Fibroblast of skin of left biceps (primary cell): ENCODE measurements at places on chromosomes 7 and 10.

DNA sequence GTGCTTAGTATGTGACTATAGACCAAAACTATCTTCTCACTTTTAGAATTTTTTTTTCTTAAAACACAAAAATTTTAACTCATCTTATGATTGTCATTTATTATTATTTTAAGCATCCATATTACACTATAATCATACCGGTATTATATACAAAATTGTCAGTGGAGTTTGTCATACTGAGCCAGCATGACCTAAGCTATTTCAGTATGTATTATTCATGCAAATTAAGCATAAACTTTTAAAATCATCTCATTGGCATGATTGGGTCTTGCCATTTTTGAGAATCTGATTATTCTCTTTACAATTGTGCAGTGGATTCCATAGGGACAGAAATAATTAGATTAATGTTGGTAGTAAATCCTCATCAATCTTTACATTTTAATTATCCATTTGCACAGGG lies 46.2 kb upstream of the STMP1 start:
- DNase-seq: no peak

- no peak for DNase-seq
These were observed 938 bp upstream of the CADPS2 start for GRCh38 chr7:122887198-122887597.

GRCh38 chr10:94279835-94280709 lies 82.7 kb downstream of the NOC3L start:
- no peak for DNase-seq

DNA sequence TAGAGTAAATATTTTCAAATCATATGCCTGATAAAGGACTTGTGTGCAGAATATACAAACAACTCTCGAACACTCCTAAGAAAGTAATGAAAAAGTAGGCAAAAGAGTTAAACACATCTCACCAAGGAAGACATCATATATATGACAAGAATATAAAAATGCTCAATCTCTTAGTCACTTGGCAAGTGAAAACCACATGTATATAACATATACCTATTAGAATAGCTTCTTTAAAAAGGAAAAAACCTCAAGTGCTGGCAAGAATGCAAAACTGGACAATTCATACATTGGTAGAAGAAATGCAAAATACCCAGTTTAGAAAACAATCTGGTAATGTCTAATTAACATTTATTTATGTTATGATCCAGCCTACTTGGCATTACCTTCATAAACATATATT lies 146.6 kb upstream of the DGKB start:
- no peak for DNase-seq

GRCh38 chr7:120436487-120437060 lies 163.6 kb downstream of the KCND2 start:
- no peak for DNase-seq

DNA sequence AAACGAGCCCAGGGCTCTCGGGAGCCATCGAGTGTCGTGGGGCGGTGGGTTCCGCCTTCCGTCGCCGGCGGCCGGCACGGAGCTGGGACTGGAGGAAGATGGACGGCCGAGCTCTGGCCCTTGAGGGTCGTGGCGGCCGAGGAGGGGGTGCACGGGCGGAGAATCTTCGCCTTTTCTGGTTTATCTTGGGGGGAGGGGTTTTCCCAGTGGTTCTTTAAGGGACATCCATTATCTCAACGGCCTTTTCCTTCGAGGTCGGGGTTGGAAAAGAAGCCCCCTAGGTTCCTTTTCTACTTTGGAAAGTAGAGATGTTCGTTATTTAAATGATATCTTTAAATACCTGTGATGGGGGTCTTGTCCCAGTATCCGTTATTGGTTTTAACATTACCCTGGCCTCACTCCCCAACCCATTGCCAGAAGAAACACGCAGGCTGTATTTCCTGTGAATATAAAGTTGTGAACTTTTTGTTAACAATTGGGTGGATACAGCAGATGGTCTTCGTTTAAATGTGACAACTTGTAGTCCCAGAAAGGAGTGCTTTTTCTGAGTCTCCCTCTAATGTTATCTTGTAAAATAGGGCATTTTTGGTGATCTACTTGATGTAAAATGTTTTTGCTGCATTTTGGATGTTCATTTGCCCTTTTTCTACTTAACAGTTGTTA lies 765 bp downstream of the CCAR1 start:
- DNase-seq: no peak

GRCh38 chr10:126808103-126808502 lies 97.1 kb upstream of the DOCK1 start:
- no peak for DNase-seq

DNA sequence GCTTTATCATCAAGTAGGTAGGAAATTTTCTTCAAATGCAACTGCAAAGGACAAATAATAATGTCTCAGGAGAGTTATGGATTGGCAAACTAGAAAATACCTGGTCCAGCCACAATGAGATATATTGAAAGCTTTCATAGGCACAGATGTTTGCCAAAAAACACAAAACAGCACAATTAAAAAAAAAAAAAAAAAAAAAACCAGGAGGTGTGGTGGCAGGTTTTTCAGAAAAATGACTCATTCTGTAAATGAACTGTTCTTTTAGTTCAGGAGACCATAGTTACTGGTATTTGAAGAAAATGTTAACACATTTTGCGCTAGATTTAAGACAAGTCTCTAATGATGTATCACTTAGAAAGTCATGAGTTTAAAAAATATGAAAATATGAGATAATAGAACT lies 55.0 kb upstream of the JCAD start:
- DNase-seq: no peak

- no peak for DNase-seq
These were observed 1.0 kb downstream of the EIF3B start for GRCh38 chr7:2355705-2356008.

DNA sequence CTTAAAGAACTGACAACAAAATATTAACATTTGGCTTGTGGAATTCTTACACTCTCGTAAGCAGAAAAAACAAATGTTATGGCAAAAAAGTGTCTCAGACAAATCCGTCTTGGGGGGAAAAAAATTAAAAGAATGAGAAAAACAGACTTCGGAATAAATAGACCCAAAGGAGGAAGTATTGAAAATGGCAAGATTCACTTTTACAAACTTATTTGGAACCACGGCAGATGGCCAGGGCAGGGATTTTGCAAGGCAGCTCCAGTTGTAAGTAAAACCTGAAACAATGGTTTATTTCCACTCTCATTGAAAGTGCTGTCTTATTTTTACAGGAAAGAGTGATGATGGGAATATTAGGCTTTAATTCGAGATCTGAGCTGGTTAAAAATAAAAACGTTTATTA lies 1.5 kb upstream of the ZNF438 start:
- DNase-seq: no peak

- no peak for DNase-seq
These were observed 48.6 kb upstream of the RTKN2 start for GRCh38 chr10:62317257-62317656.

DNA sequence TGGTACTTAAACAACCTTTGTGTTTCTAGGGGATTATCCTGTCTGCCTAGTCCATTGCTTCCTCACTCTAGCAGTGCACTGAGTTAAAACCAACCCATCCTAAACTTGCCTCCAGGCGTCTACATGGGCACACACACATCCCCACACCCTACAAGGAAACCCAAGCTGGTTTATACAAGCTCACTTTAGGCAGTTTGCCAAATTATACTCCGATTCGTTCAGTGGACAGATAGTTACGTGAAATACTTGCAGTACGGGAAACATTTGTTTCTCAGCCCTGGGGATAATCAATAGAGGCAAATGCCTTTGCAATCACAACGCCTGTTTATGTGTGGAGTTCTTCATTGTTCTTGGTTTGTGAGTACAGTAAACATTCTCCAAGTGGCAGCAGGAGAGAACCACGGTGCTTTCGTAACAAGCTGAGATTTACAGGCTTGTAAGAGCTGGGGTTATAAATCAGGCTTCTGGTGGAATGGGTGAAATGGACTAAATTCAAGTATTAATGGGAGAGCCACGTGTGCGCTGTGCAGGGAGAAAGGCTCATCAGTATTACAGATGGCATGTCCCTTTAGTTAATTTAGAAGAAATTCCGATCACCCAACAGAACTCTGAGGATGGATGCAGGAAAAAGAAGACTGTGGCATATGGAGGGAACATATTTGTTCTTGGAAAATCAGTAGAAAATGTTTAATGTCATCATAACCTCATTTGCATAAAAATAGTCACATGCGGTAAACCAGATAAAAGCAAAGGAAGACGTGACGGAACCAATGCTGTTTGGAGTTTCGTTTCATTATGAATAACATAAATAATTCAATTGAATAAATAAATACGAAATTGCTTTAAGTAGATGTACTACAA lies 217.1 kb downstream of the GALNT17 start:
- no peak for DNase-seq

- no peak for DNase-seq
These were observed 36.0 kb upstream of the FRMD4A start for GRCh38 chr10:14366760-14367159.

DNA sequence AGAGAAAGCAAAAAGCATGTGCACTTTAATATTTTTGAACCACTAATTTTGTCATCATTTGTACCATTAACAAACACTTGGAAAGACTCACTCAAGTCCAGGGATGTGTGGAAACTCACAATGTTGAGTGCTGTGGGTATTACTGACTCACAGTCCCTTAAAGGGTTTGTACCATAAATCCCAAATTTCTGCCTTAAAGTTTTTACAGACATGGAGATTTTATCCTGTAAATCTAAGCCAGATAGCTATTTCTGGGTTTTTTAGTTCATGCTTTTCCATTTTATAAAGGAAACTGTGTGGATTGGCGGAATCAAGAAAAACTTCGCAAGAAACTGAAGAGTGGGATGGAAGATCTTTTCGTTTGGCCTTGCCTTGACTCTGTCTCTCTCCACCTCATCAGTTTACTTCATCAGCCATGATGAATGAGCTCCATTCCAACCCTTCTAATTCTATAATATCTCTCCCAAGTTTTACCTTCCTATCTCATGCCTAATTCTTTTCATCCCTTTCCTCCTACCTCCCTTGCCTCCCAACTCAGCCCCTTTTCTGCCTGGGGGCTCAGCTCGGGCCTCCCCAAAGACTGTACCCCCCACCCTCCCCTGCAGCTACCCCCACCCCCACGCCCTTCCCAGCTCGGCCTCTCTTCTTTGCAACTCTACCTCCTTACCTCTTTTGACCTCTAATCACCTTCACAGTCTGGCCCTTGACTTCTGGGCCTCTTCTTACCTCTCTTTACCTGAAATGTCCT lies 218.5 kb upstream of the MKLN1 start:
- DNase-seq: no peak

DNA sequence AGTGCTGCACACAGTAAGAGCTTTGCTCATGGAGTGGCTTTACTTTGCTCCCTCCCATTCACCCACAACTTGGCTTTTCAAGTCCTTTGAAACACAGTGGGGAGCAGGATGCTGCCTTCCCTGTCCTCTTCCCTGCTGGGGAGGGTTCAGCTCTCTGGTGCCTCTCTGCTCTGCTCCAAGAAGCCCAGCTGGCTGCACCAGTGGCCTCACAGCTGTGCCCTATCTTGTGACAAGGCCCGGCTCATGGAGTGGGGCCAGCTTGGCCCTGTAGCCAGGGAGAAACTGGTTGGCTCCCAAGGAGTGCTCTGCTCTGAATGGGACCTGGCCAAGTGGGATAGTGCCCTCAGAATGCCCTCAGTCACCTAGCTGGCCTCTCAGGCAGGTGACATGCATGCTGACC lies 212.3 kb upstream of the ZMIZ1 start:
- no peak for DNase-seq

DNA sequence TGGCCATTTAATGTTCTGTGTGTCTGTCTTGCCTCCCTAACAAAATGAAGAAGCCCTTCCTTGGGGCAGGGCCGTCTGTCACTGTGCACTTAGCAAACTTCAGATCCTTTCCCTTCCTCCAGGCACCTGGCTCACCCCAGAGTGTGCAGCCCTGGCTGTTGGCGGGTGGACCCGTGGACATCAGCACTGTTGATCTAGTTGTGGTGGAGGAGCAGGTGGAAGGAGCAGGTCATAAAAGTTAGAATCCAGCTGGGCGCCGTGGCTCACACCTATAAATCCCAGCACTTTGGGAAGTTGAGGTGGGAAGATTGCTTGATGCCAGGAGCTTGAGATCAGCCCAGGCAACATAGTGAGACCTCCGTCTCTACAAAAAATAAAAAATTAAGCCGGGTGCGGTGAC lies 12.7 kb downstream of the RAB19 start:
- no peak for DNase-seq

DNA sequence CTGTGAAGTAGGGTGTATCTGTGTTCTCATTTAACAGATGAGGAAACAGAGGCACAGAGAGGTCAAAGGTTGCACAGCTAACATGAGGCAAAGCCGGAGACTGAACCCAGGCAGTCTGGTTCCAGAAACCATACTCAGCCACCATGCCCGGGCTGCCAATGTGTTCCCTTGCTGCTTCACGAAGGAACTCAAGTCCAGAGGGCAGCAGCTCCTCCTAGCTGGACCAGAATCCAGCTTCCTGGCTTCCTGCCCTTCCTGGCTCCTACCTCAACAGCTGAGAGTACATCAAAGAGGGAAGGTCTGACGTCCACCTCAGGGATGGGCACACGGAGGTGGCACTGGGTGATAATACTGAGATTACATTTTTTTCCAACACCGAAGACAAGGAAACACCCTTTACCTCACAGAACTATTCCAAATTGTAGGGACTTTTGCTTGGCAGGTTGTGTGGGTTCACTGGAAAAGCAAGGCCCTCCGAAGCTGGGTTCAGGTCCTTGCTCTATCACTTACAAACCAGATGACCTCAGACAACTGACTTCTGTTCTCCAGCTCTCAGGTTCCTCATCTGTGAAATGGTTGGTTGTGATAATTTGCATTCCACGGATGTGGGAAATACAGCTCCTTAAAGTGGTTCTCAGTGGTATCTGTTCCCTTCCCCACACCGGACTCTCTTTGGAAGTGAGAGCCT lies 154.1 kb upstream of the ZMIZ1 start:
- no peak for DNase-seq

GRCh38 chr7:24609059-24609458 lies 35.8 kb downstream of the PALS2 start:
- no peak for DNase-seq

- no peak for DNase-seq
These were observed 103.0 kb upstream of the LRRTM3 start for GRCh38 chr10:66822801-66823200.

GRCh38 chr10:16913266-16913665 lies 96.0 kb upstream of the RSU1 start:
- no peak for DNase-seq

DNA sequence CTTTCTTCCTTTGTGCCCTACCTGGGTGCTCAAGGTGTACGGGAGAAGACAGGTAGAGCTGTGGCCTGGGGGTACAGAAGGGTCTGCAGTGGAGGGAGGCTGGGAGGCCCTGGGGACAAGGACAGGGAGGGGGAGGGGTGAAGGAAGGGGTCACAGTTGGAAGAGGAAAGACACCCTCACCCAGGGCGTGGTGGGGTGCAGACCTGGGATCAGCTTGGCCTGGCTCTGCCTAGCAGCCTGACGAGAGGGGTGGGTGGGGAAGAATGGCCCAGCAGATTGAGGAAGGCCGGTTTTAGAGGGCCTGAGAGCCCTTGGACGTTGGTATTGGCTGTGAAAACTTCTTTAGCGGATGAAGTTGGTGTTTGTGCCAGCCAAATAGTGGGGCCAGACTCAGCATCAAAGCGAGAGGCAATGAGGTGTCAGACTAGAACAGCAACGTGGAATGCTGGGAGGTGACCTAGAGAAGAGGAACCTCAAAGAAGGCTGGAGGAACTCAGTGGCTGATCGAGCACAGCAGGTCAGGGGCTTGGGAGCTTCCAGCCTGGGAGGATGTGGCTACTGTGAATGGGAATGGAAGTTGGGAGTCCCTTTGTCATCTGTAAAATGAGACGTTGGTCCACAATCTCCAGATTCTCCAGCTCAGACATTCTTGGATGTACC lies 18.1 kb upstream of the TRIM8 start:
- DNase-seq: no peak

GRCh38 chr10:26481914-26482550 lies 43.9 kb downstream of the APBB1IP start:
- DNase-seq: no peak
